ENCODE measurements at places on chromosomes 1 and 21.

GRCh38 chr1:172451002-172451443 lies 7.2 kb upstream of the PIGC start:
- DNase-seq, result no peak

- DNase-seq, result no peak
These were observed 160.9 kb downstream of the SLC44A5 start for GRCh38 chr1:75449998-75450397.

DNA sequence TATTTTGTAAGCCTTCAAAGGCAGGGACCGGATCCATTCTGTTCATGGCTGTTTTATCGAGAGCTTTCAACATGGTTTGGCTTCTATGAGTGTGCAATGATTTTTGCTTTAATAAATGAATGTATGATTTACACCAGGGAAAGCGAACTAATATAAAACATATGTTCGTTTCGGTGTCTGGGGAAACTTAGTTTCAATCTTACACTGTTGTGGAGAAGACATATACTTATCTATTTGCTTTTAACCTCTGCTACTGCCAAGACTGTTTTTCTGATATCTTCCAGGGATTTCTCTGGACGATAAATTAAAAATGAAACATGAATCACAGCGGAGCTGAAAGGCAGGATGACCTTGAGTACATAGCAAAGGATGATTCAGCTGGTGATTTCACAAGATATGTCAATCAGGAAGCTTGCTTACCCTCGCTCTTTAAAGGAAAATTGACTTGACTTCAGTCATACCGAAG lies 14.7 kb upstream of the CYYR1 start:
- DNase-seq, result no peak

- no peak for DNase-seq
These were observed 327.3 kb downstream of the SIPA1L2 start for GRCh38 chr1:232302376-232303221.

DNA sequence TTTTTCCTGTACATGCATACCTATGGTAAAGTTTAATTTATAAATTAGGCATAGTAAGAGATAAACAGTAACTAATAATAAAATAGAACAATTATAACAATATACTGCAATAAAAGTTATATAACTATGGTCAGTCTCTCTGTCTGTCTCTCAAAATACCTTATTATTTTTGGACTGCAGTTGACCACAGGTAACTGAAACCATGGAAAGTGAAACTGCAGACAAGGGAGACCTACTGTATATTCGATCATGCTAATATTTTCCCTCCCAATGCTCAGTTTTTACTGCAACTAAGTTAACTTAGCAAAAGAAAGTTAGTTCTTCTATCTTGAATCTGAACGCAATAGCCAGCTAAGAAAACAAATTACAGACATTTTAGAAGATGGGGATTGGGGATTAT lies 12.3 kb upstream of the DHX9 start:
- DNase-seq, result no peak

DNA sequence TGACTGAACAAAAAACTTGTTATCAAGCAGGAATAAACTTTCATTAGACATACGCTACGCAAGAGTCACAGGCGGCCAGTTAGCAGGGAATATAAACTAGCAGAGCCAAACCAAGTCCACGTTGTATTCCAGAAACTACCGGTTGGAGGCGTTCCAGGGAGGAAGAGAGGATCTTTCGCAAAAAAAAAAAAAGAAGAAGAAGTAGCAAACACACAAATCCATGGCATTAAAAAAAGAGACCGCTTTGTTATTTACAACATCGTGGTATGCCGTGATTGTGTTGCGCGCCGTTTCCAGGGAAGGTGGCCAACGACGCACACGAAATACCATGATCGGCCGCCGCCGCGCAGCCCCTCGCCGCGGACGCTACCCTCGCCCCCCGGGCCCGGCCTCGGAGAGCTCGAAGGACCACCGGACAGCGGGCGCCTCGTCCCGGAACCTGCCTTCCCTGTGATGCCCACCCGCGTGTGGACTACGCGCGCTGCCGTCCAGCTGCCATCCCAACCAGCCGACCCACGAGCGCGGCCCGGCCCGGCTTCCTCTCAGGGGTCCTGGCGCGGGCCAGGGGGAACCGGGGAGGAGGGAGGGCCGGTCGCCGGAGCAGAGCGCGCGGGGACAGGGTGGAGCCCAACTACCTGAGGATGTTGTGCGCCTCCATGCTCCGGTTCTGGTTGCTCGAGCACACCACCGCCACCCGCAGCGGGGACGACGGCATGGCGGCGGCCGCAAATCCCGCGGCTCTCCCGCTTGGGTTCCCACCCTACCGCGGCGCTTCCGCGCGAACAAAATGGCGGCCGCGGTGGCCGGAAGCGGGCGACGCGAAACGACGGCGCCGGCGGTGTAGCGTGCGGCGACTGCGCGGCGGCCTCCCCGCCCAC lies 581 bp downstream of the SSU72 start:
- DNase-seq, result peak; percentile 90

GRCh38 chr1:60415696-60416095 lies 342.1 kb upstream of the C1orf87 start:
- no peak for DNase-seq

DNA sequence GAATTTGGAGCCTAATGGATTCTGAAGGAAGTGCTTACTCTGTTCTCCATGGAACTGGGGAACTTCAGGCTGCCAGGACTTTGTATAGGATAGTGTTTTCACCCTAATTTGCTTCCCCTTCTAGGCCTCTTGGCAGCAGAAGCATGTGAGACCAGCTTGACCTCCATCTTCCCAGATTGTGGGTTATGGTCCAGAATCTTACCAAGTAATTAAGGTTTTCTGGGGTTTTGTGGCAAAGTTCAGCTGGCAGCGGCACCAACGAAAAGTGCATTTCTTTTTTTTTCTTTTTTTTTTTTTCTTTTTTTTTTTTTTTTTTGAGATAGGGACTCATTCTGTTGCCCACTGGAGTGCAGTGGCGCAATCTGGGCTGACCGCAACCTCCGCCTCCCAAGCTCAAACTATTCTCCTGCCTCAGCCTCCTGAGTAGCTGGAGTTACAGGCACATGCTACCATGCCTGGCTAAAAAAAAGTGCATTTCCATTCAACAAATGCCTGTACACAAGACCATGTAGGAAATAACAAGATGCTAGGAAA lies 3.4 kb upstream of the BMP8A start:
- DNase-seq, result no peak

DNA sequence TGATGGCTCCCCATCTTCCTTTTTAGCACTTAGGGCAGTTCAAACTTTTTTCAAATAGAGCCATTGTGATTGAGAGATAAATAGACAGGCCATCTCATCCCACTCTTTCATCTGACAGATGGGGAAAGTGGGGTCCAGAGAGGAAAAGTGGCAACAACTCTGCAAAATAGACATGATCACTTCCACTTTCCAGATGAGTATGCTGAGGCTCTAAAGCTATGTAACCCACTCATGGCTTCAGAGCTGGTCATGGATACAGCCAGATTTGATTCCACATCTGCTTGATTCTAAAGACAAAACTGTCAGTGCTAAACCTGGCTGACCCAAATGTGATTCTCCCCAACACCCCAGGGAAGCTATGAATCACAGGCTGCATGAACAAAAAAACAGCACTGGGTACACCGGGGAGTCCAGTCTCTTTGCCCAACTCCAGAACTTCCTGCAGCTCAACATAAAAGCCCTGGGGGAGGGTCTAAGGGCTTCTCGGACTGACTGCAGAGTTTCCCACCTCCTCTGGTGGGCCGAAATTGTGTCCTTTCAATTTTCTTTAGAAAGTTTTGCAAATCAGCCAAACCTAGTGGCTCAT lies 59.3 kb downstream of the PLPP3 start:
- DNase-seq, result no peak

- DNase-seq, result no peak
These were observed 66.0 kb downstream of the TMEM200B start for GRCh38 chr1:29057700-29058099.

- no peak for DNase-seq
These were observed 59.8 kb upstream of the BACH1 start for GRCh38 chr21:29238967-29239290.

DNA sequence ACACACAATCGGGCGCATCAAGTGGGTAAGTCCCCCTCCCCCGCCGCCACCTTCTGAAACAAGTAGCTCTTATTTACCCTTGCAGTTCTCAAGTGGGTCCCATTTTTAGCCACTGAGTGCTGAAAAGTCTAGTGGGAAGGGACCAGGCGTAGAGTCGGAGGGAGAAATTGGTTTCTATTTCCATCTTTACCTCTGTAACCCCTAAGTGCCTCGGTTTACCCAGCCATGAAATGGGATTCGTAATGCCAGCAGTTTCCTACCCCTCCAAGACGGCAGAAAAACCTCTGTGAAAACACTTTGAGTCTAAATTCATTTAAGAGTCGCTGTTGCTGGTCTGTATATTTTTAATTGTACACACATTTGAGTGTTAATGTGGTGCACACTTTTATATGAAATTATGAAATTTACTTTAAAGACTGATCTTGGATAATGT lies 928 bp downstream of the TLCD4 start:
- no peak for DNase-seq

DNA sequence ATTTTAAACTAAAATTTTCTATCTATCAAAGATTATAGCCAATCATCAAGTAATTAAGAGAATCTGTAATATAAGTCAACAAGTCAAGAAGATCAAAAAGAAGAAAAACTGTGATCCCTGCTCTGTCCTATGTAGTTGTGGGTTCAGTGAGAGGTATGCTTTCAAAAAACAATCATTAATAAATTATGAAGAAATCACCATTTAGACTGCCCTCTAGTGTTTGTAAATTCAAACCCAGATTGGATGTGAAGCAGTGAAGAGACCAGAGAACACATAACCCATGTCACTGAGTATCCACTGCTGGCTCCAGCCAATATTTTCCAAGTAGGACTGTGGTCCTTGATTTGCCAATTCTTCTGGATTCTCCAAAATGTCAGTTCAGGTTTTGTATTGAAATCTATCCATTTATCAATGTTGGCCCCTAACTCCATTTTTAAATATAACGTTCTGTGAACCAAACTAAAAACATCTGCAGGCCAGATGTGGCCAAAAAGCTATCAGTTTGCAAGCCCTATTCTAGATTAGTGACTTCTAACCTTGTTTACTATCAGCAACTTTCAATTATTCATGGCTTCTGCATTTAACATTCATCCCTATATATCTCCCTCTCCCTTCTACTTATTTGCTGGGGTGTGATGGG lies 467.5 kb upstream of the CXADR start:
- no peak for DNase-seq

GRCh38 chr1:230303822-230304221 lies 122.3 kb downstream of the PGBD5 start:
- no peak for DNase-seq

- no peak for DNase-seq
These were observed 930 bp downstream of the ARHGEF10L start for GRCh38 chr1:17540255-17541001.

GRCh38 chr1:169809370-169810095 lies 14.8 kb upstream of the METTL18 start:
- DNase-seq, result peak; percentile 60

GRCh38 chr1:163544441-163544840 lies 222.7 kb downstream of the NUF2 start:
- no peak for DNase-seq

DNA sequence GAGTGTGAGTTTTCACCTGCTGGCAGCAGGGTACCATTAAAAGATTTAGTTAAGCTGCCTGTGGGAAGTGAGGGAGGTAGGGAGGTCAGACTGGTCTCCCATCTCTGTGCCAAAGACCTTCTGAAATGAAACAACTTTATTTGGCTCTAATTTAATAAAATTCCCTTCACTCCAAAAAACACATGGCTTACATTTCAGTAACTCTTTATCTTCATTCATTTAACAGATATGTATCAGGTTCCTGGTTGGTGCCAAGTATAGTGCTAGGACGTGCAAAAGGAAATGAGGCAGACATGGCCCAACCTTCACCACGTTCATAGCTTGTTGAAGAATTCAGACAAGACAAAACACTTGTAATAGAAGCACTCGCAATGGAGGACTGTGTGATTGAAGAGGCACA lies 282.3 kb downstream of the SEC16B start:
- no peak for DNase-seq

- no peak for DNase-seq
These were observed 675.1 kb upstream of the ADGRL2 start for GRCh38 chr1:81125672-81126071.
